ENCODE measurements at places on chromosomes 3 and 15.

- DNase-seq = no peak
Observed at GRCh38 chr3:47409284-47409683, 28.5 kb downstream of the PTPN23 start.

GRCh38 chr3:153399636-153400035, 237.6 kb downstream of the RAP2B start:
- DNase-seq = peak; percentile 30

GRCh38 chr3:169822540-169822939, 9.8 kb upstream of the LRRC34 start:
- DNase-seq = no peak

DNA sequence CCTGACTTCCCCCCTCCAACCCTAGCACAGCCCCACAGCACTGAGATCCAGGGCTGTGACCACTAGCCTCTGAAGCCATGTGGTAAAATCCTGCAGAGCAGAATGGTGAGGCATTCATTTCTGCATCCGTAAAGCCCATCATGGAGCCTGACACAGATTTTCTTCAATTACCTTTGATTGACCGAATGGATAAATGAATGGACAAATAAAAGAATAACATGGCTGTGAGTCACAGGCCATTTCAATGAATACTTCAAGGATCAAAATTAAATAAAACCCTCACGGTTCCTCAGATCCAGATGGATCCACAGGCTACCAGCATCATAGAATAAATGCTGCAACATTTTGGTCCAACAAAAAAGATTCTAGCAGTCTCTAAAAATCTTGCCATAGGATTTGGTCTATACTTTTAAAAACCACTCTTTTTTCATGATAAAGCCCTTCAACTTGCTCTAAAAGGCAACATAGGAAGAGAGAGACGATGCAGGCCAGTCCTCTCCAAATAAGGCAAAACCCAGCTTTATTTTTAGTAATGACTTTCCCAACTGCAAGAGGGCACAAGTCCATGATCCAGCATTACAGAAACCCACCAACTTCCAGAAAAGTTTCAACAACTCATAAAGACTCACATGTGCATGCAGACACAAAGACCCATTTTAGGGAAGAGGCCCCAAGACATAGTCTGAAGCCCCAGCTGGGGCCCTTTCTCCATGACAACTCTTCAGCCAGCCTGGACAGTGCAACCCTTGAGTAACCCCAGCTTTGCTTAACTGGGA, 52.4 kb upstream of the MRPS22 start:
- DNase-seq = no peak

DNA sequence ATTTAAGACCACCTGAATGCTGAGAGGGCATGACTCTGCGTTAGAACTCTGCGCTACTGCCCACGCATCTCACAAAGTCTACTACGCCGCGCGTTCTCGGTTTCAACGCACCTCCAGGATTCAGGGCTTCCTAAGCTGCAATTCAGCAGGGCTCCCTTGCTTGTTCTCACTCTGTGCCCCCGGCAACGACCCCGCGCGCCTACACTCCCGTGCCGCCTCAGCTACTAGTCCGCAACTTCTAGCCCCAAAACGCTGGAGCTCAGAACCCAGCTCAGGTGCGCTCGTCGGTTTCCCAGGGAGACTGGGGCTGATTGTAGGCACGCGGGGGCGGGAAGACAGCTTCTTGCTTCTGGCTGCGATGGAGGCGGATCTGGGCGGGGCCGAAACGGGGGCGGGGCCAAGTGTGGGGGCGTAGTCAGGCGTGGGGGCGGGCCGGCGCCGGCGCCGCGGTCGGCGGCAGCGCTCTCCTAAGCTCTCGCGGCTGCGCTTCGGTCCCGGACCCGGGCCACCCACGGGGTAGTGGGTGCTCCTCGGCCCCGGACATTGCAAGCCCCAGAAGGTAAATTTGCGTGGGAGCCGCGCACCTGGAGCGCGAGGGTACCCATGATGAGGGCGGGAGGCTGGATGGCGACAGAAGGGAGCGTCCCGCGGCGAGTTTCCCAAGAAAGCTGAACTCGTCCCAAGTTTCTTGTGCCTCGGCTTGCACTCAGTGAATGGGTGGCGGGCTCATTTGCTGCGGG, at the start of gene ARHGEF26:
ARHGEF26 (plus strand) TSS at position 430 of the 740 bp plus-strand sequence. CDS start 603 bp downstream, outside the sequence.
- peak; percentile 32 for DNase-seq

DNA sequence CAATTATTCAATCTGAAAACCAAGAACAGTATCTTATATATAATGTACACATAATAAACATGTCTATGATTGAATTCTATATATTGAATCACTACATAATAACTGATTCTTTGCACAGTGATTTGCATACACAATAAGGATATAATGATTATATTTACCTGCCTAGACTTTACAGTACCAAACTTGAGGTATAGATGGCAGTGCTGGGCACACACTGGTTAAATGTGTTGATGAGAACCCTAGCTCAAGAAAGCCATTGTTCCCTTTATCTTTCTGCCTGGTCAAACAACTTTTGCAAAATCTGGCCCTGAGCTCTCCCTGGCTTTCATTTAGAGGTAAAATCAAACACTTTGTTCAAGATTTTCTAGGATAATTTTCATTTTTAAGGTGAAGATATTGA, 697.7 kb downstream of the TUSC7 start:
- DNase-seq = peak; percentile 21

DNA sequence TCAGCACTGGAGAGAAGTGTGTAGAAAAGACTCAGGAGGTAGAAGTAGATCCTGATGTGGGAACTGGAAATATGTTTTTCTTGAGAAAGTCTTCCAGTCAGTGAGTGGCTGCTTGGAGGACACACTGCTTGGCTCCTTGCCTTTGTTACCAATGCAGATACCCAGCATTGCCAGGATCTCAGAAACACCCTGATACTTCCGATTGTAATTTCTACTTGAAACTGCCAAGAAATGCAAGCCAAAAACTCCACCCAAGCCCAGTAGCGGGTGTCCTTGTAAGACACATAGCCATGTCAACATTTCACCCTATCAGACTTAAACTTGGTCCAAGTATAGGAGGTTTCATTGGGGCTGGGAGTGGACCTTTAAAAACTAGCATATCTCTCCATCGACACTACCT, 141.8 kb downstream of the ALDH1A2 start:
- no peak for DNase-seq

GRCh38 chr15:65828585-65828984, 36.5 kb upstream of the DENND4A start:
- no peak for DNase-seq

- no peak for DNase-seq
Observed at GRCh38 chr3:12585970-12586369, 29.1 kb downstream of the MKRN2 start.

DNA sequence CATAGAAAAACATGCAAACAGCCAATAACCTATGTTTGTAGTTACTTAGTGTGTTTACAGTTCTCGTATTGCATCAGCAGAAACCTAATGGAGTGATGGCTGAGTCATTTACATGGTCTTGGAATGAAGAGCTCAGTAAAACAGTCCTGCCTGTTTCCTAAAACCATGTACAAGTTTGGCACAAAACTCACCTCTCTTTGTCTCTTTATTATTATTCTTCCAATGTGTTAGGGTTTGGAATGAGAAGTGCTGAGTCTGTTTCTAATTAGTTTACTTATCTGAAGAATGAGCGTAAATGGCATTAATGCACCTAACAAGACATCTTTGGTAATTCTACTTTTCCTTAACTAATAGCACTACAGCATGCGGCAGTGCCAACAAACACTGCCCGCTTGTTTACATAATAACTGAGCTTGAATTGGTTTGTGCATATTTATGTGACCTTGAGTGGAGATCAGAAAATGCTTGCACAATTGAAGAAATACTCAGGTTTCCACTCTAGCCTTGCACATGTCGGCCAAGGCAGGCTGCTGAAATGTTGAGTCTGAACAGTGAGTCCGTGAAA, 385.4 kb upstream of the SEMA6D start:
- no peak for DNase-seq

DNA sequence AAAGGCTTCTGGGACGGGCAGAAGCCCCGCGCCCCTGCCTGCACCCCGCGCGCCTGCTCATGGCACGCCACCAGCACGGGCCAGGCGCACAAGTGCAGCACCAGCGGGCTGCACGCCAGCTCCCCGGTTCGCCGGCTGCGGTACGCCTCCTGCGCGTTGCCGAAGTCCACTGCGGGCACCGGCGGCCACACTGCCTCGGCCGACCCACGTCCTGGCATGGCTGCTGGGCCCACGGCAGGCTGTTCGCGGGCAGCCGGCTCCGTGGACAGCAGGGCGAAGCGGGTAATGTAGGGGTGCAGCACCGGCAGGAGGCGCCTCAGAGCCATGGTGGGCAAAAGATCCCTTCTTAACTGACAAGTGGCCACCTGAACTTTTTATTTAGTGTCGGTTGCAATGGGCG, 34.8 kb downstream of the MCCC1 start:
- no peak for DNase-seq

DNA sequence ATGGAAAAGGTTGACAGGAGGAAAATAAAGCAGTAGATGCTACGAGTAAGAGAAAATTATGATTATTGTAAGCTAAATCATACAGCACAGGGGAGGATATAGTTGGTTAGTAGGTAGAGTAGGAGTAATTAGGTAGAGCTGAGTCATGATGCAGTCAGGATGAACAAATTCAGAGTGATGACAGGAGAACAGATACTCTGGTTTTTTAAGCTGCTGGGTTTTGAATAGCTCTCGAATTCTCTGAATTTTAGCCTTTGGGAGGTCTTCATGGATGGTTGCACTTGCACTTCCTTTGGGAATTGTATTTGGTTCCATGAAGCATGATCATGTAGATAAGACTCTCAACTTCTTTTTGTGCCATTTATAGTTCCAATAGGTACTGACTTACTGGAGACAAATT, 96.2 kb downstream of the ECT2 start:
- DNase-seq = no peak

DNA sequence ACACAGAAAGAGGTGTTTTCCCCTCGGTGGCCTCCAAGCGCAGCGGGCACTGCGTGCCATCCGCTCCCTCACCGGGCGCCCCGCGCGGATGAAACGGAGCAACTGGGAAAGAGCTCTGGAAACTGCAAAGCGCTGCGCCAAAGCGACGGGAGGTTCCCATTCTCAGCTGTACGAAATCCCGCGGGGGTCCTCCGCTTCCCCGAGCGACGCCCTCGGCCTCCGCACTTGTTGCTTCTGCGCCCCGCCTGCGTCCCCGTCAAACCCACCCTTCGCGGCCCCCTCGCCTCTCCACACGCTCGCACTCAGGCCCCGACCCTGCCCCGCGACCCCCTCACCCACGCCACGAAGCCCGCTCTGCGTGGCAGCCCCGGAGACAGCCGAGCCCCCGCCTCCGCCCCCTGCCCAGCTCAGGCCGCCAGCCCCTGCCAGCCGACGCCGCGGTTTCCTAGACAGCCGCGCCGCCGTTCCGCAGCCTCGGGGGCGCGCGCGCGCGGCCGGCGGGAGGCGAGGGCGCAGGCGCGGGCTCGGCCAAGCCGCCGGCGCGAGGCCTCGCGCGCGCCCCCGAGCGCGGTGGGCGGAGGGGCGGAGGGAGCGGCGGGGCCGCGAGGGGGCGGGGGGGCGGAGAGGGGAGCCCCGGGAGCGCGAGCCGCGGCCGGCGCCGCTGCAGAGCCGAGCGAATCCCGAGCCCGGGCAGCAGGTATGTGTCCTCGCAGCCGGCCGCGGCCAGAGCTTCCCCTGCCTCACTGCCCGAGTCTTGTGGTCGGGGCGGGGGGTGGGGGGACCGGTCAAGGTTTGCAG, at the start of gene TMEM266:
TMEM266 (plus strand) TSS at position 666 of the 798 bp plus-strand sequence. CDS start 74,279 bp downstream, outside the sequence.
- peak; percentile 51 for DNase-seq

DNA sequence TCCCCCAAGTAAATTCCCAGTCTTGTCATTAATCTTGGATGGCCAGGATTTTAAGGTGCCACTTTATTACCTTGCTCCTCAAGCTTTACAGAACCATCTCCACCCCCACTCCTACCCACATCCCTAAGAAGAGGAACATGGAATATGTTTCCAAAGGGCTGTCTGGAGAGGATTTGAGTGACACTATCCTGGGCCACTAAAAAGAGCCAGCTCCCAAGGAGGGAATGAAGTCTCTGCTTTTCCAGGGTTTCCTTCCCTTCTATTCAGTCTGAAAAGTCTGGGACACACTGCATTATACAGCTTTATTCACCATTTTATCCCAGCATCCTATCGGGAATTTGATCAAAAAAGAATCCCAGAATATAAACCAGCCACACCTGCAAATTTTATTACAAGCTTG, 35.6 kb upstream of the MECOM start:
- no peak for DNase-seq

DNA sequence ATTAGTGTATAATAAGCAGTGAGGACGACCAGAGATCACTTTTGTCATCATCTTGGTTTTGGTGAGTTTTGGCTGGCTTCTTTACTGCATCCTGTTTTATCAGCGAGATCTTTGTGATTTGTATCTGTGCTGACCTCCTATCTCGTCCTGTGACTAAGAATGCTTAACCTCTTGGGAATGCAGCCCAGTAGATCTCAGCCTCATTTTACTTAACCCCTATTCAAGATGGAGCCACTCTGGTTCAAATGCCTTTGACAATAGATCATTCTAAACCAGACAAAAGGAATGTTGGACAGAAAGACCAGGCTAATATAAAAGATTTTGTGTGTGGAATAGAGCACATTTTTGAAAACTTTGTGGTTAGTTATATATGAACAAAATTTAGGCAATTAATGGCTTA, 618.5 kb upstream of the BCHE start:
- DNase-seq = no peak

GRCh38 chr3:69304396-69304795, 81.5 kb downstream of the FRMD4B start:
- no peak for DNase-seq

- no peak for DNase-seq
Observed at GRCh38 chr3:195757827-195758226, 37.0 kb downstream of the MUC20 start.

- no peak for DNase-seq
Observed at GRCh38 chr3:172869368-172869771, 118.8 kb downstream of the ECT2 start.

All from inflammatory macrophage treated with lipopolysaccharide for 4 hours (primary cell).